ENCODE measurements at places on chromosomes 12 and 14.

GRCh38 chr12:60034147-60034546 is 438.3 kb downstream of the SLC16A7 start:
- no peak for DNase-seq

DNA sequence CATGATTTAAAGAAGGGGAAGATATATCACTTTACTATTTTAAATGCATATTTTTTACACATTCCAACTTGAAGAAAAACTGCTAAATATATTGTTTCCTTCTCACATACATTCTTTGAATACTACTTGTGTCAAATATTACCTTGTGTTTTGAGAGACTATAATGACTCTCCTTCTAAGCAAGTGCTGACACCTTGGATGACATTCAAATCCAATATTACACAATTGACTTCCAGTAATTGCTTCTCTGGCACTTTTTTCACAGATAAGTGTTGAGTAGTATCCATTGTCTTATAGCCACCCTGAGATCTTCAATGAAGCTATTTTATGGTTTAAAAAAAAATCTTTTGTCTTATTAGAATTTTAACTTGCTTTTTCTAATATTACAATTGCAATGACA is 61.2 kb upstream of the ST8SIA1 start:
- DNase-seq: no peak

DNA sequence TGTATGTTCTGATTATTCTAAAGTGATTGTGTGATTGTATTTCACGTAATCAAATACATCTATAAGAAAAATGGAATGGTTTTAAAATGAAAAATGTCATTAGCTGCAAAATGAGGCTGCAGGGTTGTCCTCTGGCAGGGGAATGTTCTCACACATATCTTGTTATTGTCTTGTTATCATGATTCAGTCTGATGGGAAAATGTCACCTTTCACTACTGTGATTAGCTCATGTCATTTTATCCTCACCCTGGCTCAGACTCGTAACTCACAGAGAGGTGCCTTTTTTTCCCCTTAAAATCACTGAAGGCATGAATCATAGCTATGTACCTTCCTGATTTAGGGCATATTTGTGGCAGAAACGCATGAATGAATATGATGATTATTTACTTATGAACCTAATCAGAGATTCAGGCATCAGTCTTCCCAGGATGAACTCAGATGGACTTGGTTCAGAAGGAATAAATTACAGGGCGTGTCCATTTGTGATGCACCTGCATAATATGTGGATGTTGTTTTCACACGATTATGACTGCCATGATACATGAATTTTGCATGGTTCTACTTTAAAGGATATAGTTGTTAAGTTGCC is 1339.2 kb downstream of the AACS start:
- no peak for DNase-seq

- no peak for DNase-seq
Observed at GRCh38 chr12:91179315-91179714, 3.3 kb downstream of the DCN start.

GRCh38 chr12:91074154-91074709 is 16.4 kb upstream of the KERA start:
- DNase-seq: no peak

GRCh38 chr14:104687601-104688504 is 1.6 kb upstream of the INF2 start:
- DNase-seq: no peak

DNA sequence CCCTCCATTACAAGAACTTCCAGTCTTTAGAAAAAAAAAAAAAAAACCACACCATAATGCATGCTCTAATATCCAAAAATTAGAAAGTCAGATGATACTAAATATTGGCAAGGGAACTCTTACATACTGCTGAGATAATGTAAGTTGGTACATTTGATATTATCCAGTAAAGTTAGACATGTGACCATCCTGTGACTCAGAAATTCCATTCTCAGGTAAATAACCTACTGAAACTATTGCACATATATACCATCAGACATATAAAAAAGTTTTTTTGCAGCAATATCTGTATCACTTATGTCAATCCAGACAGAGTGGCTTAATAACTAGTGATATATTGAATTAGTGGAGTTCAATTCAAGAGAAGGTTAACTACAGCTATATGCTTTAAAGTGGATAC is 63.5 kb downstream of the KITLG start:
- no peak for DNase-seq

DNA sequence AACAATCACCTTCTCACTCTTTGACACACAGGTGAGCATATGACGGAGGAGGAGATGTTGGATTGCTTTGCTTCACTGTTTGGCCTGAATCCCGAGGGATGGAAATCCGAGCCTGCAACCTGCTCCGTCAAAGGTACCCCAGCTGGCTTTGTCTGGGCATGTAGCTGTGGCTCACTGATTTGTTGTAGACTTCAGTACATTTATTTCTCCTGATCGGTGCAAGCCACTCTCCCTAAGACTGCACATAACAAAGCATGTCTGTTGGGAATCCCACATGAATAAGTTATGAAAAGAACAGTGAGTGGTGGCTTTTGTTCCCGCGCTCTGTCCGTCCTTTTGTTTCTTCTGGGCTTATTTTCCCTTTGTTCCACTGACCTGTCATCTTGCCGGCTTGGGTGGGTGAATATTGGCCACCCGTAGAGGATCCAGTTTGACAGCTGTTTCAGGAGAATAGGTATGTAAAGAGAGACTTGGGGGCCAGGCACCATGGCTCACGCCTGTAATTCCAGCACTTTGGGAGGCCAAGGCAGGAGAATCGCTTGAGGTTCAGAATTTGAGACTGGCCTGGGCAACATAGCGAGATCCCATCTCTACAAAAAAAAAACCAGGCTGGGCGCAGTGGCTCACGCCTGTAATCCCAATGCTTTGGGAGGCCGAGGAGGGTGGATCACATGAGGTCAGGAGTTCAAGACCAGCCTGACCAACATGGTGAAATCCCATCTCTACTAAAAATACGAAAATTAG is 20.0 kb upstream of the BCL7A start:
- DNase-seq: no peak

DNA sequence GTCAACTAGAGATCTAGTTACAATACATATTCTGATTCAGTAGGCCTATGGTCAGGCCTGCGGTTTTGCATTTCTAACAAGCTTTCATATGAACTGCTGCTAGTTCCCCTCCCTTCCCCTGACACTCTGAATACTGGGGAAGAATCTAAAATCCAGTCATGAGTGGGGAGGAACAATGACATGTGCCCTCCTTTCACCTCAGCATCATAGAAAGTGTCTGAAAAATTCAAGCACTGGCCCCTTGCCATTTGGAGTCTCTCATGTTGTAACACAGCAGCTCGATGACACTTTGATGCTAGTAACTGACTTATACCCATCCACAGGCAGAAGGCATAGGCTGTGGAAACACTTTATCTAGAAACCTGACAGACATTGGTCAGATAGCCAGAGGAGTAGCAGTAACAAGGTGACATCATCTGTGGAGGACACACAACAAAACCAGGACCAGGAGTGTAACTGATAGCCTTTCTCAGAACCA is 161.9 kb upstream of the RASSF8 start:
- no peak for DNase-seq

GRCh38 chr12:104243551-104243950 is 28.0 kb downstream of the TXNRD1 start:
- no peak for DNase-seq

- DNase-seq: no peak
Observed at GRCh38 chr12:115001571-115002180, 317.7 kb upstream of the TBX3 start.

GRCh38 chr14:91573894-91574837 is 64.1 kb upstream of the PPP4R3A start:
- peak; percentile 39 for DNase-seq

DNA sequence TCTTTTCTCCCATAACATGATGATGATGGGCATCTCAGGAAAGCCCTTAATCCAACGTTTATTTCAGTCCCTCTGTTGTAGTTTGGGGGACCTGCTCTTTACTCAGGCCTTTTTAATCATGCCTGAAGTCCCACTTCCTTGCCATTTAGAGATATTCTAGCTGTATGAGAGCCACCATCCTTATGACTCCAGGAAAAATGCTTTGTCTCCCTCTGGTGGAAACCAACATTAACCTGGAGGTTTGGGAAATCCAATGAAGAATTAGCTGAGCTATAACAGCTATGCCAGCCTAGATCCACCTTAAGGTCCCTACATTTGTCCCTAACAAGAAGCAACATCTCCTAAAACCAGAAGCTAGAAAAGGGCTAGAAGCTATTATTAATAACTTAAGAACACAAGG is 1399.1 kb downstream of the LRFN5 start:
- no peak for DNase-seq

DNA sequence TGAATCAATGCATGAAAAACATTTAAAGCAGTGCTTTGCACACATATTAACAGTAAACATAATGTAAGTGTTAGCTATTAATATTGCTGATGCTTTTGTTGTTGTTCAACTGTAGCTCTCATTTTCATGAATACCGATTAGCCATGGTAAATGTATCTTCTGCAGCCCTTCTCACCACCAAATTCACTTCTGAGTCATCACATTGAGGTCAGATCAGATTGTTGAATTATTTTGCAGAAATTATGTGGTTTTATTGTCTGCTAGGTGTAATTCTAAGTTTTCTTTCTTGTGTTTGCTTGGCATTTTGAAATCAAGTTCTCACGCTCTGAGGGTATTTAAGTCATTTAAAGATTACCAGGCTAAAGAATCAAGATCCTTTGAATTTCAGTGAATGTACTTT is 74.6 kb downstream of the AKAP6 start:
- DNase-seq: no peak

DNA sequence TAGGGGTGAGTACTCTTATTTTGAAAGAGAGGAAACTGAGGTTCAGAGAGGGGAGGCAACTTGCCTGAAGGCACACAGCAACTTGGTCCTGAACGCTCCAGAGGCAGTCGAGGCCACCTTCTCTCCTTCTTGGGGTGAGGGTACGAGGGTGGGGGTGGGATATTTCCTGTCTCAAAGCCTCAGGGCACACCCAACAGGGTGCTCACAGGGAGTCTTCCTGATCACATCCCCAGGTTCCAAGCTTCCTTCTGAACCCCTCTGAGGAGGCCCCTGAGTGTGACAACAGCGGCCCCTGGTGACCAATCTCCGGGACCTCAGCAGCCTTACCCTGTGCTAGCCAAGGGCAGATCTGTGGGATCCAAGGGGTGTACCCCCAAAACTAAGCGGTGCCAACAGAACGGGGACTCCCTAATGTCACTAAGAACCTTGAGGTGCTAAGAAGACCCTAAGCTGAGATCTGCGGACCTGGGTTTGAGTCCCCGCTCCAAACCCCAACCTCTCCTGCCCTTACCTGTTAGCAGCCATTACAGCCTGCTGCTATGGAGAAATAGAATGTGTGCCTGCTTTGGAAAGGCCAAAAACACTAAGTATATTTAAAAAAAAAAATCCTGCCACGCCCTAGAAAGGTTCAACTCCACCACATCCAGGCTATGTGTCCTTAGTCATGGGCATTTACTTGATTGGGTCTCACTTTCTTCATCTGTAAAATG is 57.9 kb downstream of the TRPV4 start:
- peak; percentile 73 for DNase-seq

- peak; percentile 87 for DNase-seq
Observed at GRCh38 chr12:53701518-53702264, 25.6 kb downstream of the CALCOCO1 start.

GRCh38 chr12:91040096-91040755 is 17.6 kb downstream of the KERA start:
- DNase-seq: no peak

DNA sequence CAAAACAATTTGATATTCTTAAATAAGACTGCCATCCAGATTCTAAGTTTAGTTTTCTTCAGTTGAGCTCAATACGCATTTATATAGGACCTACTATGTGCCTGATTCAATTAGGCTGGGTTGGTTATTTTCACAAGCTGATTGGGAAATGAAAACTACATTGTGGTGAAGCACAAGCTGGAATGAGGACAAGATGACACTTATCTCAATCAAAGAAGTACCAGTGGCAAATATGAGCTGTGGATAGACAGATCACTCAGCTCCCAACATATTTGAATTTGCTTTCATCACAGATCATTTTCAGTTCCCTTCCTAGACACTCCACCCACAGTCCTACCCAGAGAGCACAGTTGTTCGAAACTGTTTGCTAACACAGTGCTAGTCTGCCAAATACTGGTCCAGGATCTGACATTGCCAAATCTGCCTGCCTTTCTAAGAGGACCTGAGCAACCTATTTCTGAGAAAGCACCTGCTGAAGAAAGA is 74.7 kb downstream of the LLPH start:
- DNase-seq: no peak

- DNase-seq: no peak
Observed at GRCh38 chr12:132686825-132687210, 324 bp downstream of the POLE start.

DNA sequence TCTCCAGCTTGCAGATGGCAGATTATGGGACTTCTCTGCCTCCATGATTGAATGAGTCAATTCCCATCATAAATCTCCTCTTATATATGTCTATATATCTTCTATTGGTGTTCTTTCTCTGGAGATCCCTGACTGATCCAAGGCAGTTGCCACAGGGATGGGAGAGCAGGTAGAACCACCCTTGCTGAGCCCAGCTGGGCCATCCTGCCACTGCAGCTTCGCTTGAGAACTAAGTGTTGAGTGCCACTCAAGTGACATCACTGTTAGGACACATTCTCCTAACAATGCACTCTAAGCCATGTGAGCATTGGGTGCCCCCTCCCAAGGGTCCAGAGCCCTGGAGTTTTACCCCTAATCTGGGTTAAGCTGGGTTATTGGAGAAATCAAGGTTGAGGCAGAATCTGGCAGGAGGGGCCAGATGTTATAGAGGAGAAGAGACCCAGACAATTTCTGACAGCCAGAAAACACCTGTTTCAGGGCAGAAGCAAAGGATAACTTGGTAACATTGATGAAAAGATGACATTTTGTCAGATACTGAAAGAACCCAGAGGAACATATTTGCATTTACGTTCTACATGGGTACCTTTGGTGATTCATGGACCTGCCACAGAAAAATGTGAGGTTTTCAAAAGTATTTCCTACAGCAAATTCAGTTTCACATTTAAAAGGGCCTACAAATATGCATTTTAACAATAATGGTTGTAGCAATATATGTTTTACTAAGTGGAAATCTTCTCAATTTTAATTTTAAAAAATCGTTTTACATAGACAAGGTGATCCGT is 57.2 kb upstream of the MAX start:
- no peak for DNase-seq

DNA sequence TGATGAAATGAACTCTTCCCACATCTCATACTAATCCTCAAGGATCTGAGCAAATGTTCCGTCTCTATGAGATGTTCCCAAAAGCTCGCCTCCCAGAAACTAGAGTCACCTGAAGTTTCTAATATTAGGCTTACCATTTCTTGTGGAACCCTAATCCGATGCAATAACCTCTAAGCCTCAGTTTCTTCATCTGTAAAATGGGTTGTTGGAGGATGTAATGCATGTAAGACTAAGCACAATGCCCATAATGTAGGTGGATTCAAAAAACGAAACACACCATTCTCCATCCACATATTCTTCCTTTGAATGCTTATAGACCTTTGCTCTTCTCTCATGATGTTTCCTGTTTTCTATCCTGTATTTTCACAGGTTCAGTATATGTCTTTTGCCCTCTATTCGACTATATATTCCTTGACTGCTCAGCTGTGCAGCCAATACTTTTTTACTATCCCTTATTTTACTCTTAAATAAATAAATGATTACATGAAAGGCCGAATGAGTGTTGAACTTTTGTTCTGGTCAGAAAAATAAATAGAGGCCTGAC is 307.3 kb upstream of the G2E3 start:
- DNase-seq: no peak

GRCh38 chr14:77302926-77303325 is 17.8 kb downstream of the POMT2 start:
- DNase-seq: no peak

All from cerebellar cortex (tissue), 1 donor.